ENCODE measurements at places on chromosomes 7 and 10. TPM values are rescaled to one million over a fixed set of nuclear protein-coding genes. Genes with fewer than 3 reads are reported as not detected.

Gene UCN3
- total RNA-seq = not detected

Gene ADGRA1
- total RNA-seq = 0.13 TPM

Gene KCNH2
- total RNA-seq = 17.7 TPM

Gene ARHGEF5
- total RNA-seq = 27.3 TPM

Gene AKR1E2
- 10.3 TPM for total RNA-seq

Gene SPDYE6
- not detected for total RNA-seq

Gene ANKRD30A
- total RNA-seq = not detected

Gene CTAGE6
- 3.1 TPM for total RNA-seq

Gene OR6B1
- not detected for total RNA-seq

Gene UPK3B
- 111 TPM for total RNA-seq

Gene PRKAR1B
- 20.5 TPM for total RNA-seq

Measured in ureter (tissue), 1 donor.